ELF-1 (cell line): ENCODE measurements at places on chromosomes 16 and 17.

GRCh38 chr16:56510544-56510943 is 9.3 kb downstream of the BBS2 start:
- DNase-seq: no peak

GRCh38 chr17:69448431-69449102 is 34.1 kb downstream of the MAP2K6 start:
- peak; percentile 90 for DNase-seq

- no peak for DNase-seq
These were observed 48.4 kb downstream of the TOX3 start for GRCh38 chr16:52498328-52499059.

DNA sequence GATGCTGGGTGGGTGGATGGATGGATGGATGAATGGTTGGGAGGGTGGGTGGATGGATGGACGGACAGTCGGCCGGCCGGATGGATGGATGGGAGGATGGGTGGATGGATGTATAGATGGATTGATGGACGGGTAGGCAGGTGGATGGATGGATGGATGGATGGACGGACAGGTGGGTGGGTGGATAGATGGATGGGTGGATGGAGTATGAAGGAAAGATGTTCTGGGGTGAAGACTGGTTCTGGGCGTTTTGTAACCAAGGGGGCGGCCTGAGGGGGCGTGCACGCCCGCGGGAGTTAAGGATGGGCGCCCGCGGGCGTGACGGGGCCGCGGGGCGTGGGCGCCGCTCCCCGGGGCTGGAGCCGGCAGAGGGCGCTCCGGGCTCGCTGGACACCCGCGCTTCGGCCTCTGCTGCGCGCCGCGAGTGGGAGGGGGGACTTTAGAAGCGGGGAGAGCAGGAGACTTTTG is at the start of gene NECAB2:
NECAB2 (plus strand) TSS at position 407 of the 468 bp plus-strand sequence. CDS start 405 bp downstream, outside the sequence.
- no peak for DNase-seq

GRCh38 chr16:71647391-71647790 is 21.4 kb downstream of the MARVELD3 start:
- DNase-seq: no peak

DNA sequence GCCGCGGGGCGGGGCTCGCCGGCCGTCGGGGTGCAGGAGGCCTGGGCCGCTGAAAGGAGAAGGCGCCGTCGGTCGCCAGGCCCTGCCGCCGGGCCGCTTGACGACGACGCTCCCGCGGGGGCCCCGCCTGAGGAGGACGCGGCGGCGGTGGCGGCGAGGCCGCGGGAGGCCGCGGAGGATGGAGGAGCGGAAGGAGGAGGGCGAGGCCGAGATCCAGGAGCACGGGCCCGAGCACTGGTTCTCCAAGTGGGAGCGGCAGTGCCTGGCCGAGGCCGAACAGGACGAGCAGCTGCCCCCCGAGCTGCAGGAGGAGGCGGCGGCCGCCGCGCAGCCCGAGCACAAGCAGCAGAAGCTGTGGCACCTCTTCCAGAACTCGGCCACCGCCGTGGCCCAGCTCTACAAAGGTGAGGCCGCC is 430 bp downstream of the HAPSTR1 start:
- DNase-seq: no peak

- peak; percentile 86 for DNase-seq
These were observed 22.6 kb upstream of the NF1 start for GRCh38 chr17:31072186-31072585.

GRCh38 chr17:29557739-29558116 is 9.1 kb downstream of the ABHD15 start:
- DNase-seq: no peak

DNA sequence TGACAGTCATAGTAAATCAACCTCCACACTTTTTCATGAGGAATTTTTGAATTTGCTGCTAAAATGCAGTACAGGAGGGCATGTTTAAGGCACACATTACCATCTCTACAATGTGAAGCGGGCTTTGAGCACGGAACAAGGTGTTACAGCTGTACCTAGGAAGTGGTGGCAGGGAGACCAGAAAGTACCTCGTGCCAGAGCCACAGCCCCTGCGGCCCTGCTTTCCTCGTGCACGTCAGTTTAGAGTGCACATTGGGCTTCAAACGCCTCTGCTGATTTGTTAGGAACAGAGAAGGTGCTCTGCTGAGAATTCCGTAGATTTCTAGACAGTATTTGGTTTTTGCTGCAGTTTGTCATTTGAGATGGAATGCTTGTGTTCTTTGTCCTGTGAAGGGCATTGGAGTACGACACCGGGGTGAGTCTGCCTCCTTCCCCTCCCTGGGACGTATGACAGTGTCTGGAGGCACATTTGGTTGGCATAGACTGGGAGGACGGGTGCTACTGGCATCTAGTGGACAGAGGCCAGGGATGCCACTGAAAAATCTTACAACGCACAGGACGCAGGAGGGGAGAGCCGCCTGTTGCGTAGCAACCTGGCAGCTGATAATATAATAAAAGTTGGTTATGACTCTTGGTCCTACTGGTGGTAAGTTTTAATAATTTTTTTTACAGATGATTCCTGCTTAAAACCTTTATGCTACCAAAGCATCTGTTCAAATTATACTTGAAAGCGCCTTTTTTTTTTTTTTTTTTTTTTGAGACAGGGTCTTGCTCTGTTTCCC is 9.1 kb downstream of the FOXK2 start:
- DNase-seq: peak; percentile 63

- no peak for DNase-seq
These were observed 371.6 kb upstream of the MAF start for GRCh38 chr16:79972053-79972704.

GRCh38 chr17:65527381-65527780 is 34.1 kb downstream of the AXIN2 start:
- no peak for DNase-seq

DNA sequence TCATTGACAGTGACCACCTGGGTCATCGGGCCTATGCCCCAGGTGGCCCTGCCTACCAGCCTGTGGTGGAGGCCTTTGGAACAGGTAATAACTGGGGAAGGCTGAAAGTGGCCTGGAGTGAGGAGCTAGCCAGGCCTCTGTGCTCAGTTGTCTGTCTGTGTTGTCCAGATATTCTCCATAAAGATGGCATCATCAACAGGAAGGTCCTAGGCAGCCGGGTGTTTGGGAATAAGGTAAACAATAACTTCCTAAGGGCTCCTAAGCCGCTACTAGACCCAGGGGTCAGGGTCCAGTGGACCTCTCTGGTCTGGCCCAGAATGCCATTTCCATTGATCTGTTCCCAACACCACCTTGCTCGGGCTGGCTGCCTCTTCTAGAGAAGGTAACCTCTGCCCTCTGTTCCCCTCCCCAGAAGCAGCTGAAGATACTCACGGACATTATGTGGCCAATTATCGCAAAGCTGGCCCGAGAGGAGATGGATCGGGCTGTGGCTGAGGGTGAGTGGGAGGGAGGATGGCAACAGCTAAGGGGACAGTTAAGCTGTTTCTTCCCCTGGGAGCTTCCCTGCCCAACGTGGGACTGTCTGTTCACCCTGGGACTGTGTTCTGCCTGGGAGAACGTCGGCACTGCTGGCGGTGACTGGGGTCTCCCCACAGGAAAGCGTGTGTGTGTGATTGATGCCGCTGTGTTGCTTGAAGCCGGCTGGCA is 1.9 kb upstream of the MLX start:
- DNase-seq: no peak

GRCh38 chr17:31907342-31907962 is 5.9 kb upstream of the UTP6 start:
- no peak for DNase-seq

DNA sequence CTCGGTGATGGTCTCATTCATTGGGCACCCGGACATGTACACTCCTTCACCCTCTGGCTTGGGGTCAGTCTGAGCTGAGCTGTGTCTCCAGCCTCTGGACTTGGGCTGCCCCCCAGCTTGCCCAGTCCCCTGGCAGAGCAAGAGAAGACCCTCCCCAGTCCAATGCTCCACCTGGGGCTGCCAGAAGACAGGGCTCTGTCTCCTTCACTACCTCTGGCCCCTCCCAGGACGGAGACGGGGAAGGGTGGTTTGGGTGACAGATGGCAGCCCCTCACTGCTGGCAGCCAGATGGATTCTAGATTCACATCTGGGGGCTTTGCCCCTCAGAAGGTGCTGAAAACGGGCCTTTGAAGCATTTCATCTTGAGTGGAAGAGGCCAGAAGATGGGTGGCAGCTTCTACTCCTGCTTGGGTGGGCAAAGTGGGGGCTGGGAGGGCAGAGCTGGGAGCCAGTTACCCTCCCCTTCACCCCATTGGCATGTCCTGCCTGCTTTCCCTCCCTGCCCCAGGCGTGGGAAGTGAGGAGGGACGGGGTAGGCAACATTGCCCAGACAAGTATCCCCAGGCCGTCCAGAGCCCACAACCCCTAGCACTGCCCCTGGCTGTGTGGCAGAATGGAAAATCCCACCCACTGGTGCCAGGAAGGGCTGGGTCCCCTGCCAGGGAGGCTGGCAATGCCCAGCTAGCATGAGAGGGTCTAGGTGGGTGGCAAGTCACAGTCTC is 13.9 kb downstream of the NGFR start:
- no peak for DNase-seq

- no peak for DNase-seq
These were observed 77.3 kb upstream of the CBX4 start for GRCh38 chr17:79916506-79916905.

DNA sequence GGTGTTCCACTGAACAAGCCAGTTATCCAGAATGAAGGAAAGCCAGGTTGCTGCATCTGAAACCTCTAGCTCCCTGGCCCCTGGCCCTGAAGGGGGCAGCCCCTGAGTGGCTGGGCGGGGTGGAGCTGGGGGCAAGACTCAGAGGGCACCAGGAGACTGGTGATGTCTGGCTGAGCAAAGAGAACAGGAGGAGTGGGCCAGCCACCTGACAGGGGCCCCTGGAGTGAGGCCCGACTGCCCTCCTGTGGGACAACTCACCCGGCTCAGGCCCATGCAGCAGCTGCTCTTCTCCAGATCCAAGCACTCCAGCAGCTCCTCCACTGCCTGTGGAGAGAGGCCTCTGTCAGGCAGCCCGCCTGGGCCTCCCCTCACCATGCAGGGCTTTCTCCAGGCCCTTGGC is 60.4 kb downstream of the PIPOX start:
- no peak for DNase-seq

DNA sequence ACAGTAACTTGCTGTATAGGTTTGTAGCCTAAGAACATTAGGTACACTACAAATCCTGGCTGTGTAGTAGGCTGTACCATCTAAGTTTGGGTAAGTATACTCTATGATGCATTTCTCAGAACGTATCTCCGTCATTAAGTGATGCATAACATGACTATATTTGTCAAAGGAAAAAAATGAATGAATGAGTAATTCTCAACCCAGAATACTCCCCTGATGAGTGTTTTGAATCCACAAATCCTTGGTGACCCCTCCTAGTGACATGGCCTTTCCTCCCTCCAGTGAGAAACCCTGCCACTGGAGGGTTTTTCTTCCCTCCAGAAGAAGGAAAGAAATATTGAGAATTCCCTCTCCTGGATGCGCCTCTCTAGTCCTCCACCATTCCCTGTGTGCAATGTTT is 24.0 kb upstream of the SALL1 start:
- DNase-seq: no peak

GRCh38 chr16:23148513-23149266 is 562 bp downstream of the USP31 start:
- DNase-seq: peak; percentile 36

DNA sequence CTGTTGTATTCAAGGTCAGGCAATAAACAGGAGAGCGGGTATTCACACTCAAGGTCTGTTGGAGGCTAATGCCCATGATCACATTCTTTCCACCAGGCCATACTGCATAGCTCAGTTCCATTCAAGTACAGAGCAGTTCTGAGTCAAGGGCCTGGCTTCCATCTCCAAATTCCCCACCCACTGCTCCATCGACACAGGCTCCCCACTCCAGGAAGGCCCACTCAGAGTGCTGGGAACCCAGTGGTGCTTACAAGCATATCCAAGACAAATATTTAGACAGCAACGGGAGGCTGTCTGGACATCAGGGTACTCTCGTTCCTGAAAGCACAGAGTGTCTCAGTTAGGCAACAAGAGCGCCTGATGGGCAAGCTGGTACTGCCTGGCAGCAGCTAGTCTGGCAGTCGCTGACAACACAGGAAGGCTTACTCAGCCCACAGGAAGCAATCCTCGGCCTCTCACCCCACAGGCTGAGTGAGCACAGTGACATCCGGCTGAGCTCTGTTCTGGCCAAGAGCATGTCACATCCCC is 40.9 kb downstream of the RFFL start:
- DNase-seq: no peak

DNA sequence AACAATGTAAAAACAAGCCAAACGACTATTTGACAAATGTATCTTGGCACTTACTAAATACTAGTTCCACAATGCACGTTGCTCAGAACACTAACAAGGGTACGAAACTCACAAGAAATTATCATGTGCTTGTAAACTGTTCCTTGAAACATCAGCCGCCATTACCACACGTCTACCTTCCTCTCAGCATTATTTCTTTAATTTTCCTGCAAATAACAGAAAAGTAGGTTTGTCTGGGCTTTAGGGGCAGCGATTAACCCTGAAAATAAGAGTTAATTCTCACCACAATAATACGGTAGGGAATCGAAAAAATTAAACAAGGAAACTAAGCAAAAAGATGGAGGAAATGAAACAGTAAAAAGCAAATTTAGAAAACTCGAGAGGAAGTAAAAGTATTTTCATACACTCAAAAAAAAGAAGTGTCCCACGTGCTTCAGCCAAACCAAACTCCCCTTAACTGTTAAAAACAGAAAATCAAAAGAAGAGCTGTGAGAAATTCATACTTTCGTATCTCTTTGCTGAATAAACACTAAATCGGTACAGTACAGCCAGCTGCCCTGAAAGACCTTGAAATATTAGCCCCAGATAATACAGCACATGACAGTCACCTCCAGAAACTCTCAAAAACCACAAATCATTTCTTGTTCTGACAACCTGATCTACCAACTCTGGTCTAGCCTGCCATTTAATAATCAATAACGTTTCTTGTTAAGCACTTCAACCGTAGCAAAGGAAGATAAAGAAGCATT is 1.2 kb downstream of the ARHGAP17 start:
- DNase-seq: no peak

DNA sequence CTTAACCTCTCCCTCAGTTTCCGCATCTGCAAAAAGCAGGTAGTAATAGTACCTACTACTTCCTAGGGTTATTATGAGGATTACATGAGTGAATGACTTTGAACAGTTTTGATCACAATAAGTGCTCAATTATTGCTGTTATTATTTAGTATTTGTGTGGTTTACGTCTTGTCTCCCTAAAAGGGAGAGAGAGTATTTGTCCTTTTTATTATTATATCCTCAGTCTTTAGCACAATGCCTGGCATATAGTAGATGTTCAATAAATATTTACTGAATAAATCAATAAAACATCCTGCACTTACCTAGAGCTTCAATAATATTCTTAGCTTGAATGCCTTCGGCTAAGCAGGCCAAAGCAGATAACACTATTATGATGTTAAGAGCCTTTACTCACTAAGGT is 160.0 kb downstream of the TANC2 start:
- no peak for DNase-seq
